GM20000 (cell line): ENCODE measurements at places on chromosomes 6 and 20.
A peak's percentile ranks its signal among the peaks of the same experiment; 100 is the strongest.

GRCh38 chr20:32541323-32542258 lies 43.5 kb downstream of the NOL4L start:
- no peak for DNase-seq

DNA sequence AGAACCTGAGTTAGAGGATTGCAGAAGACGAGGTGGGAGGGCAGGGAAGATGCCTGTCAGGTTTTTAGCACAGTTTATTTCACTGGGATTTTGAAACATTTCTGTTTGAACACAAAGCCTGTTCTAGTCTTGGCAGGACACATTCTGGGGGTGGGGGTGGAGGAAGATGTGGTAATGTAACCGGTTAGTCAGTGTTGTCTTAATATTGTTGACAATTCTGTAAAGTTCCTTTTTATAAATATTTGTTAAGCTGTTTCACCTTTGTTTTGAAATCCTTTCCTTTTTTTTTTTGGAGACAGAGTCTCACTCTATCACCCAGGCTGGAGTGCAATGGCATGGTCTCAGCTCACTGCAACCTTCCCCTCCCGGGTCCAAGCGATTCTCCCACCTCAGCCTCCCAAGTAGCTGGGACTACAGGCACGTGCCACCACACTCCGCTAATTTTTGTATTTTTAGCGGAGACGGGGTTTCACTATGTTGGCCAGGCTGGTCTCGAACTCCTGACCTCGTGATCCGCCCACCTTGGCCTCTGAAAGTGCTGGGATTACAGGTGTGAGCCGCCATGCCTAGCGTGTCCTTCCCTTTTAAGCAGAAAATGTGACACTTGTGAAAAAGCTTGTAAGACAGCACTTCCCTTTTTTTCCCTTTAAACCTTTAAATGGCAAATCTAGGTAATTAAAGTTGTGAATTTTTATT lies 20.2 kb downstream of the SLC9A8 start:
- DNase-seq, result no peak

GRCh38 chr6:7974938-7975763 lies 64.6 kb upstream of the TXNDC5 start:
- DNase-seq, result no peak

DNA sequence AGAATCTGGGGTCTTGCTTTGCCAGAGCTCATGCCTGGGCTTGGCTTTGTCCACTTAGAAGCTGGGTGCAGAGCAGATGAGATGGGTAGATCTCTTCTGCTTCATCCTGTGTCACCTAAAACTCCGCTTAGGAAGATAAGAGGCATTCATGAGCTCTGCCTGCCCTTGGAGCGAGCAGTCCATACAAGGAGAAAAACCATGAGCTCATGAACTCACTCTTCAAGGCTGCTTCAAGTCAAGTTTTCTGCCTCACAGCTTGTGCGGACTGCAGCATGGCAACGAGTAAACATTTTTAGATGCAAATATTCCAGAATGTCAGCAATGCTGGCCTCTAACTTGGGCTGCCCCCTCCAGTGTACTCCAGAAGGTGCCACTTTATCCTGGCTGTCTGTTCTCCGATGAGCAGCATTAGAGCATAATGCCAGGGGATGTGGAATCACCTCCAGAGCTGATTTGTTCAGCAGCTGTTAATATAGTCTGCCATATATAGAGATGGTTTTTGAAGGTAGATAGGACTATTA lies 10.7 kb upstream of the UQCC2 start:
- DNase-seq, result no peak

DNA sequence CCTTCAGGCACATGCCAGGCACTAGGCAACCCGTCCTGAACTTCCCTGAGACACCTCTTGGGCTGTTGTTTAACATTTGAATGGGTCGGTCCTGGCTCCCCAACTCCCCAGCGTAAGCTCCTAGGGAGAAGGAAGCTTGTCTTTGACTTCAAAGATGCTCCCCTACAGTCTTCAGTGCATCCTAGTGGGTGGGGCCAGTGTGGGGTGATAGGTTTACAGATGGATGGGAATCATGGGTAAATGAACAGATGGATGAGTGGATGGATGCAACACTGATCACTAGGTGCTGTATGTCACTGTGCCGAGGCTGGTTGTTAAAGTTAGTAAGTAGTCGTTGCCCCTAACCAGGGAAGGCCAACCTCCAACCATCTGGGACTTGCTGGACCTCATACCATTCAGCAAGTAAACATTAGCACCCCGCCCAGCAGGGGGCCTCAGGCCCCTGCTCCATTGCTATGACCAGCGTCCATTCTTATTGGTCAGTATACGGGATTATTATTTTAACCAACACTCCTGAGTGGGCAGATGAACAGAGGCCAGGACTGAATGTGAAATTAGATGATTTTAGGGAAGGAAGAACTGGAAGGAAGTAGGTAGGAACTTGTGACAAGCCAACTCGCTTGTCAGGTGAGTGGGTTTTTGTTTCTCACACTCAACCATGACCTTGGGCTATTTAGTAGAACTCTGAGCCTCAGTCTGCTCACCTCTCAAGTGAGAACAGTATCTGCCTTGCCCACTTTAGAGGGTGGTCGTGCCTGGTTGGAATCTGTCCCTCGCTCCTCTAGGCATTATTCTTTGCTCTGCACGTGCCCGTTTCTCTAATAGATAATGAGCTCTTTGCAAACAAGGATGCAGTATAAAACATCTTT lies 82.9 kb upstream of the FOXP4 start:
- peak; percentile 85 for DNase-seq

DNA sequence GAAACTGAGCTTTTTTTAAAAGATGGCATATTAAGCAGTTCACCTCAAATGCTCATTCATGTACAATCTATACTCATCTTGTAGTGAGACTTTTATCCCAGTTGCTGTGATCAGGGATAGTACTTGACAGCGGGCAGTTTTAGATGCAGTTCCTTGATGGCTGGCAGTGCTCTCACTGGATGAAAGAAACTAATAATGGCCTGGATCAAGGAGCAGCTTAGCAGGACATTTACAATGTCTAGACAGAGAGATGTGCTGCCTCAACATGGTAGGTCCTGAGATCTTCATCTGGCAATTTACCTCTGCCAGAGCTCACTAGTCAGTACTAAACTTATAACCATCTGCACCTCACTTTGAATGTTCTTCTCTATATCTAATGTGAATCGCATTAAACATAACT lies 46.8 kb upstream of the LYRM2 start:
- no peak for DNase-seq

DNA sequence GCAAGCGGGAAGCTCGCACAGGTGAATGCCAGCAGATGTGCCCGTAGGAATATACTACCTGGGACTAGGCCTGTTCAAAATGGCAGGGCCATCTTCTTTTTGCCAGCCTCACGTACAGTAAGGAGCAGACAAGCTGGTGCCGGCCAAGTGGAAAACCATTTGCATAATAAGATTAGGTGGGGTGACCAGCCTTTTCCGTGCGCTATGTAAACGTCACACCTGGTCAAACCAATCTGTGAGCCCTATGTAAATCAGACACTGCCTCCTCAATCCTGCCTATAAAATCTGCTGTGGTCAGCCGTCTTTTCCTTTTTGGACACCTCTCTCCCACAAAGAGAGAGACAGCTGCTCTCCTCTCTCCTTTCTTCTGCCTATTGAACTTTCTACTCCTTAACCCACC lies 60.8 kb upstream of the TMEM30A start:
- DNase-seq, result no peak

DNA sequence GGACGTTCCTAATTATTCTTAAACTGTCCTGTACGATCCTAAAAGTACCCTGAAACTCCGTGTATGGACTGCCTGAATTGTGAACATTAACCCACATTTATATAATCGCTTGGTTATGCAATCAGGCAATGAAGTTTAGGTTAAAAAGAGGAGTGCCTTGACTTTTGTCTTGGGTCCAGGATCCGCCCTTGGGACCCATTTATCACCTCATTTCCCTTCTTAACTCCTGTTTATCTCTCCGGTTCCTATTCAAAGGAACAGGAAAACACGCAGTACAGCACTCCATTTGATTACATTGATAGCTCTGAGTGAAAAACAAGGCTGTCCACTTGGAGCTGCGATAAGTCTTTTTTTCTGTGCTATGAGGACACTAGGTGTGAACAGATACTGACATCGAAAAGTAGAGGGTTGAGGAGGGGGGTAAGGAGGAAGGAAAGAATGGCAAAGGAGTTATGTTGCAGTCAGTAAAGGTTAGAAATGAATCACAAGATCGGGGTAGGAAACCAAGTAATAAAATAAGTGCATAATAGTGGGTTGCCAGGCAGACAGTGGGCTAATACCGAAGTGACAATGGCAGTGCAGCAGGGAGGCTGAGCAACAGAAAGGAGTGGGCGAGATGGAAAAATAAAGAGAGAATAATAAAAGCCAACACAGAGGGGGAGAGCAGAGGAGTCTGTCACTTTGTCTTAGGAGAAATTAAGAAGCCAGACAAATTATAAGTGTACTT lies 15.9 kb upstream of the PCK1 start:
- no peak for DNase-seq

- DNase-seq, result no peak
These were observed 29.3 kb upstream of the B4GALT5 start for GRCh38 chr20:49742948-49743347.
